SK-N-MC (cell line): ENCODE measurements at places on chromosomes 13 and 19.
A peak's percentile ranks its signal among the peaks of the same experiment; 100 is the strongest.

GRCh38 chr19:16206637-16207036, 8.9 kb downstream of the AP1M1 start:
- no peak for DNase-seq

DNA sequence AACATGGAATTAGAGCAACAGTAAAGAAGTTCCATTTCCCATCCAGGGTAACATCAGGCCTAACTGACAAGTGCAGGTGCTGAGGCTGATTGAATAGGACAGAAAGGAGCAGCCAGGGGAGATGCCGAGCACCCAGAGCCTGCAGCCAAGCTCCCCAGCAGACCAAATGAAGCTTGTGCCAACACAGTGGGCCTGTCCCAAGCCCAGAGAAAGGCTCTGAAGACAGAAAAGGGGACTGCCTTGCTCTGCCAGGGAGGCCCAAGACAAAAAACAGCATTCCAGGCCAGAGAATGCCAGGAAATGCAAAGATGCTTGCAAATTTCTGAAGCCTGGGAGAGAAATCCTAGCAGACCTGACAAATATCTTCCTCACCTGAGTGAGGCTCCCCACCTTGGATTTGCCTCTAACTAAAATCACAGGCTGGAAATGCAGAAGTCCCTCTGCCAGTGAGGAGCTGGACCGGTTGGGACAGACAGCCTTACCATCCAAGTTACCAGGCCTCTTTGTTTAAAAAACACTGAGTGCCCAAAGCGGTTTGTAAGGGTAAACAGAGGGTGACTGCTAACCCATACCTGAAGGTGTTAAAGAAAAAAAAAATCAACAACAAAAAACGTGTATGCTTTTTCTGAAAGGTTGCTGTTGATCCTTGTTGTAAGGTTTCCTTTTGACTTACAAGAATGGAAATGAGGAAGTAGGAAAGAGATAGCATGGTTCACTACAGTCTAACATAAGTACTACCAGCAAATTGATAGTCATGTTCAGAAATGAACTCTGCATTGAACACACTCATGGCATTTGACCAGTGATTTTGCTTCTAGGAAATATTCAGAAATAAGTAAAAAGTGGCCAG, 11.8 kb upstream of the HMGB1 start:
- no peak for DNase-seq

GRCh38 chr13:57286511-57287098, 119.6 kb downstream of the PRR20E start:
- no peak for DNase-seq

GRCh38 chr13:47474839-47475238, 526.2 kb downstream of the SUCLA2 start:
- no peak for DNase-seq

GRCh38 chr19:48480558-48481500, 11.7 kb downstream of the CYTH2 start:
- DNase-seq = no peak

- DNase-seq = peak; percentile 28
These were observed 1551.1 kb downstream of the EFNB2 start for GRCh38 chr13:104984296-104984818.

DNA sequence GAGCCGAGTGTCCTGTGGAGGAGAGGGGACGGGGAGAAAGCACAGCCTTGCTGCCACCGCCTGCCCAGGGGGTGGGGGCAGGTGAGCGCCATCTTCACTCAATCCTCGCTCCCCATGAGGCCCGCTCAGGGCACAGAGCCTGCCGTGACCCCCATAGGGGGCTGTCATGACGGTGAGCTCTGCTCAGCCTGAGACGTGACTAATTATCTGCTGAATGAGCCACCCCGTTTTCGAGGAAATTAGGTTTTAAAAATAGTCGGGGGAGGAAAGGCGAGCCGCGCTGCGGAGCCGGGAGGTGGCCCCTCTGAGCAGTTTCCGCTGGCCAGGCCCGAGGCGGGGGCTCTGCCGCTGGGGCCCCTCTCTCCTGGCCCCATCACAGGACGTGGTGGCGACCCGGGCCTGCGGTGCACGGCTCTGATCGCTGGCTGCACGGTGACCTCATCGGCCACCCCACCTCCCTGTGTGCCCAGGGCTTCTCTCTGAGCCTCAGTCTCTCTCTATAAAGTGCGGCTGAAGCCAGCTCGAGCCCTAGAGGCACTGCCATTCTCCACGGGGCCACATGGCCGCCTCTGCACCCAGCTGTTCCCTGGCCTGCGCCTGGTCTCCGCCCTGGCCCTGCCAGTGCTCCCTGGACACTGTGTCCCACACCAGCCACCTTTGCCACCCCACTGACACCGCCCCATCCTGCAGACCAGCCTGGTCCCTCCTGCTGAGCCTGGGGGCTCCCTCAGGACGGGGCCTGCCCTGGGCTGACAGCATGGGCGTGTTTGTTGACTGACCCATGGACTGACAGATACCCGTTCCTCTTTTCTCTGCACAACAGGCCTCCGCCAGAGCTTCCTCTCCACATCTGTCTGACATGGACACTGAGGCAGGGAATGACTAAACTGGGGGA, 28.3 kb downstream of the PIP5K1C start:
- no peak for DNase-seq

DNA sequence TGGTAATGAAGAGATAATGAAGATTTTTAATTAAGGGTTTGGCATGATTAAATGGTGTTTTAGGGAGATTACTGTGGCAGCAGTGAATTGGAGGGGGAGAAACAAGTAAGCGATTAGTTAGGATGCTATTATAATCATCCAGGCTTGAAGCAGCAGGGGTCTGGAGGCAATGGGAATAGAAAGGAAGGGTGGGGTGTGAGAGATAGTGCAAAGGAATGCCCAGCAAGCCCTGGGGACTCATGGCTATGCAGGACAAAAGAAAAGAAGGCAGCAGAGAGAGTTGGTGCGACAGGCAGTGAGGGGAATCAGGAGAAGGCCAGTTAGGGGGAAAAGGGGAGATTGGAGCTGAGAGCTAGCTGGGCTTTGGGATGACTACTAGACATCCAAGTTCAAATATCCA, 34.5 kb downstream of the SOX21 start:
- DNase-seq = no peak

GRCh38 chr19:51016798-51017683, 2.5 kb downstream of the KLK10 start:
- no peak for DNase-seq

GRCh38 chr19:46283771-46284170, 13.1 kb upstream of the HIF3A start:
- no peak for DNase-seq

- no peak for DNase-seq
These were observed 652.0 kb downstream of the LIG4 start for GRCh38 chr13:107563099-107563925.

DNA sequence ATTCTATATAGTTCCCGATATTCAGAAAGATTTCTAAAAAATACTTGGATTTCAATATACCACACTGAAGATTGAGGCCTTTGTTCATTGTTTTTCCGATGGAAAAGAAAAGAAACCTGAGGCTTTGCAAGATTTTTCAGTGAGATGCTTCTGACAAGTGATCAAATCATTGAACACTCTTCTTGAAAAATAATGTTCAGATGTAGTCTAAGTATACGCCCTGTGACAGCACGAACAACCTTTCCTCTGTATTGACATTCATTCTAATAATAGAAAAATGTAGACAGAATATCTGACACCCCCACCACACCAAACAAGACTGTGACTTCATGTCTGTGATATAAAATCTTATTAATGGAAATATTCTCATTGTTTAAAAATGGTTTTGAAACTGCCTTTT, 650.7 kb upstream of the KLHL1 start:
- no peak for DNase-seq

DNA sequence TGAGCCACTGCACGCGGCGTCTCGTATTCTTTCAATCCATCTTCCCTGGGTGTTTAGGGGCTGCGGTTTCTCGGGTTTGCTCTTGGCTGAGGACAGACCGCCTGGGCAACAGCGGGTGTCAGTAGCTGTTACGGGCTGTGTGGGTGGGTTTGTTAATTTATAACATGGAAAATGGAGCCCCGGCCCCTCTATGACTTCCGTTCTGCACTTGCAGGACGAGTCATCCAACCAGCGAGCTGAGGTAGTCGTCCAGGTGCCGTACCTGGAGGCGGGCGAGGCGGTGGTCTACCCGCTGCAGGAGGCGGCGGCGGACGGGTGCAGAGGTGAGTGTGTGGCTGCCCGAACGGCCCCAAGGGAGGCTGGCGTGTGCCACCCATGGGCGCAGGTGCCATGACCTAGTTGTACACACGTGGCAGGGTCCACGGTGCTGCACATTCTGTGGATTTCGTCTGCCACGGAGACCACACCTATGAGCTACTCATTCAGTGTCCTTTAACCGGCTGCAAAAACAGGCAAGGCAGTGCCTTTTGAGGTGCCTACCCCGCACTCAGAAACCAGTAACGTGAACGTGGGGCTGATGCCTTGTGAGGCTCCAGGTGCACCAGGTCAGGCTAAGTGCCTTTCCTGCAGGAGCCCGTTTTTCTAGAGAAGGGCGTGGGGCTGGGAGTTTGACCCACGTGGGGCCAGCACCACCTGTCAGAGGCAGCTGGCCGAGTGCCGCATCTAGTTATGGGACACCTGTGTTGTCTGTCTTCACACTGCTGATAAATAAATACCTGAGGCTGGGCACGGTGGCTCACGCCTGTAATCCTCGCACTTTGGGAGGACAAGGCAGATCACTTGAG, 10.9 kb downstream of the POLR2E start:
- DNase-seq = no peak

DNA sequence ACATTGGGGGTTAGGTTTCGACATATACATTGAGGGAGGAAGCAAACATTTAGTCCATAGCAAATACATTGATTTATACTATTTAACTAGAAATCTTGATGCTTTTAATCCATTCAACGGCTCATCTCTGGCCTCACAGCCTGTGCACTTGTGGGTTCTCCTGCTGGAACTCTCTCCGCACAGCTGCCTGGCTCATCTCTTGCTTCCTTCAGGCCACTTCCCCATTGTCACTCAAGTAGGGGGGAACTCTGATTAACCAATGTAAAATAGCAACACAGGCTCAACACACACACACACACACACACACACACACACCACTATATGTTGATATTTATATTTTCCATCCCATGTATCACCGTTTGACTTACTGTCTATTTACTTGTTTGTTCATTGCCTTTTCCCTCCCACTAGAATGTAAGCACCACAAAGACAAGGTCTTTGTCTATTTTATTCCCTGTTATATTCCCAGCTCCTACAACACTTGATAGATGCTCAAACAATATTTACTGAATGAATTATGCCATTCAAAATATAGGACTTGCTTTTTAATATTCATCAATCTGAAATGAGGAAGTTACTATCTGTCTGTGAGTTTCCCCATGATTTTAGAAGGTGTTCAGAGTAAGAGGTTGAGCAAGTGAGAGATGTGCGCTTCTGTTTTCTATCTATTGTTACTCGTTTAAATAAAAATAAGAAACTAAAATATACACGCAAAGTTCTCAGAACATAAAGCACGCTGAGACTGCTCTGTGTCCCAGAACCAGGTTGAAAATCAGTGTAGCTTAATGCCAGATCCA, 29.8 kb upstream of the PABPC3 start:
- no peak for DNase-seq
